NCI-H146 (cell line): ENCODE measurements at places on chromosomes 5 and 9.

- DNase-seq = peak; percentile 62
Measured at GRCh38 chr9:107131108-107131799, 151.8 kb upstream of the RAD23B start.

DNA sequence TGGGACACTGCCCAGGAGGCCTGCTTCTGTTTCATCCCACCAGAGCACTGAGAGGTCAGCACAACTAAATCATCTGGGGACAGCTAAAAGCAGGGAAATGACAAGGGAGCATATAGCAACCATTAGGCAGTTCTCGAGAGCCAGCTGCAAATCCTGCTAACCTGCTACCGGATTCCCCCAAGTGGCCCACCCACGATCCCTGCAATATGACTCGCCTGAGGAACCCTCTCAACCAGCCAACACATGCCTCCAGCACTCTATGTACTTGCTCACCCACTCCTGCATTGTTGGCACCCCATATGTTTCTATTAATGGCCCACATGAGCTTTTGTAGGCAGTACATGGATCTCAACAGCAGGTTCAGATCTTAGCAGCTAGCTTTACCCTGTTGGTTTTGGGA lies 326.0 kb downstream of the GABRG2 start:
- no peak for DNase-seq

GRCh38 chr9:72485821-72486593 lies 35.4 kb upstream of the TMC1 start:
- no peak for DNase-seq

DNA sequence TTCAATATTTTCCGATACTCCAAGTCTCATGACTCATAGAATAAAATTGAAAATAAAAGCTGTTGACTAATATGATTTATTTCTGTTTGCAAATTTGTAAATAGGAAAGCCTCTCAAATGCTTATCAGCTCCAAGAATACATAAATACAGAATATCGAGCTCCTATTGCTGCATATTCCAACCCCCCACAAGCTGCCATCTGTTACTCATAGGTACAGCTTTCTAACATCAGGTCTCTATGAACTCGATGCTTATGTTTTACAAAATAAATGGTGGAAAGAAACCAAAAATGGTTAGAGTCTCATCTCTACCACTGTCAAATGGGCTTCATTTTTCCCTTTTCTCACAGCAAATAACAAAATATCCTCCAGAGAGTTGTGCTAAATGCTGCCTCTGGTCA lies 631.6 kb upstream of the CDH18 start:
- DNase-seq = no peak

DNA sequence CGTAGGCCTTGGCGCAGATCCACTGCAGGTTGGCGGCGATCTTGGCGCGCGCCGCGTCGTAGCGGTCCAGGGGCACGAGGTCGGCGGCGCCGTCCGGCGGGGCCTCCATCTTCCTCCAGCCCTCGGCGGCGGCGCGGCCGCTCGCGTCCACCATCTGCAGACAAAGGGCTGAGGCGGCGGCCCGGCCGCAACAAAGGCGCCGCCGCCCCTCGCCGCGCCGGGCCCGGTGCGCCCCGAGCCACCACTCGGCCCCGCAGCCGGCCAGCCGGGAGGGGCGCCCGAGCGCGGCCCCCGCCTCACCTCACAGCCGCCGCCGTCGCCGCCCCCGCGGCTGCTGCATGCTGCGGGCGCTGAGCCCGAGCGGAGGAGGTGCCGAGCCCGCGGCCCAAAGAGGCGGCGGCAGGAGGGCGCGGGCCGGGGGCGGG lies 328 bp downstream of the CAMSAP1 start:
- peak; percentile 52 for DNase-seq

GRCh38 chr9:95605816-95606488 lies 89.2 kb upstream of the PTCH1 start:
- no peak for DNase-seq

GRCh38 chr5:169343766-169344165 lies 42.8 kb upstream of the SLIT3 start:
- DNase-seq = no peak

DNA sequence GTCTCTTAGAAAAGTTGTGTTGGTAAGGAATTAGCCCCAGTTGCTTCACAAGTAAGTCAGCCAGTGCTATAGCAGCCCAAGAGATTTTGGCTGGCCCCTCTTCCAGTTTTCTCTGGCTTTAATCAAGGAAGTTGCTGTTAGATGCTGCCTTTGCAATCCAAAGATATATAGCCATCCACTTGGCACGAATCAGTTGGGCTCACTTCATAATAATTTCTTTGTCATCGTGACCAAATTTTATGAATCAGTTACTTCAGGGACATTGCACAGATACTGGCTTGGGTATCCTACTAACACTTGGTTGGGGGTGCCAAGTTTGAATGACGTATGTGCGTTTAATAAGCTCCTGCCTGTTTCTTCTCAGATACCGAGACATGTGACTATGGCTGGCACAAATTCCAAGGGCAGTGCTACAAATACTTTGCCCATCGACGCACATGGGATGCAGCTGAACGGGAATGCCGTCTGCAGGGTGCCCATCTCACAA lies 81.5 kb downstream of the VCAN start:
- DNase-seq = no peak

DNA sequence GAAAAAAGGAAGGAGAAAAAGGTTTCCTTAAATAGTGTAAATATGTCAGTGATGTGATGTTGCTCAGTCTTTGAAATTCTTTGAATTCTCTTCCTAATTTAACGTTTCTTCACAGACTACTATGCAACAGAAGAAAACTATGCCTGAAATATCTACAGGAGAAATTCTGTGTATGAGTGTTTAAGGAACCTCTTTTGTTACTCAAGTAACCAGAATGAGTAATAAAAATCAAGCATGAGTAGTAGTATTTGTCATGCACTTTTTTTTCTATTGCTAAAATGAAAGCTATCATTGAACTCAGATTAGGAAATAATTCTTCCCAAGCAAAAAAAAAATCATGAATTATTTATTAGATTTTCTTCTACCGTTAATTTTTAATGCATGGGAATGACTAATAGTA lies 20.3 kb upstream of the THG1L start:
- DNase-seq = no peak

DNA sequence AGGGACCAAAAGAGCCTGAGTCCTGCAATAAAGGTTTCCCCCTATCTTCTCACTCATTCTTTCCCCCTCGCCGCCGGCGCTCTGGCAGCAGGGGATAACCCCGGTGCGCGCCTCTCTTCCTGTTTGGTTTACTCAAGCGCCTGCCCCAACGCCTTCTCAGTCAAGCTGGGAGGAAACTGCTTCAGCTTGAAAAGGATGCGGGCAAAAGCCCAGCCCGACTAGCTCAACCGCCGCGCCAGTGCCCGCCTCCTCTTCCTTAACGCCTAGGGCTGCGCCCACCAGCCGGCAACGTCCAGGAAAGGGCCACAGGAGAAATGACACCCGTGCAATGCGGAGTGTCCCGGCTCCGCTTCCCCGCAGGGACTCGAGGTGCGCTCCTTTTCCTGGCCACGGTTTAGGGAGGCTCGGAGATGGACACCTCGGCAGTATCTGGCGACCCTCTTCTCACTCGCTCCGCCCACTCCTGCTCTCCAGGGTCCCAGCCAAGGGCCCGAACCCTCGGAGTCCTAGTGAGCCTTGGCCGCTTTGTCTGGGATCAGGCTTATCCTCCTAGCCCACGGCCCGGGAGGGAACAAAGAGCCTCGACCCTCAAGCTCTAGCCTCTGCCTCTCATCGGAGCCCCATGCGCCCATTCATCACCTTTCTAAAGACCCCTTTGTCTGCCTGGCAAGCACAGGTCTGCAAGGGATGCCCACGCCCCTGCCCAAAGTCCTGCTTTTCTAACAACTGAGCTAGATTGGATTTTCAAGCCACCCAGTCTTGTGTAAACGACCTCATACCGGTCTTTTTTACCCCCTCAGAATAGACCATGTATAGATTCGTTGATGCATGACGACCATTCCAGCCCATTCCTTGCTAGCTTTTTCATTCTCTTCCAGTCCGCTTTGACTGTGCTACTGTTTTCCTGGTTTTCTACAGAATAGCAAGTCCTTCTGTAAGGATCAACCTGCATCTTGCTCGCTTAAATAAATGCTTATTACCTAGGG lies 2.0 kb downstream of the ST8SIA4 start:
- peak; percentile 53 for DNase-seq

GRCh38 chr5:56822981-56823380 lies 7.6 kb downstream of the MAP3K1 start:
- DNase-seq = no peak

DNA sequence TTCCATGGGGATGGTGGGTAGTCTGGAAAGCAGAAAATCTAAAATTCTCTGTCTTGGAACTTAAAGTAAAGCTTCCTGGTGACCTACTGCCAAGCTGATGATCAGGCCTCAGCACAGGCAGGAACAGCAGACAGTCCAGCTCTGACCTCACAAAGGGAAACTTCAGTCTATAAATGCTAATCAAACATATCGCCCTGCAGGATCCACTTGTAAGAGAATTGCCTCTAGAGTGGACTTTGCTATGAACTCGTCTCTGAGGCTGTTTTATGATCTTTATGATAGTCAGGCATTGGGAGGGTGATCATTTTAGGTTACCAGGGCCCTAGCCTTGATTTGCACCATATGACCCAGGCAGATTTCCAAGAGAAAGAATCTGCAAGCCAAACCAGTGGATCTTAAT lies 67.6 kb upstream of the SELENOP start:
- no peak for DNase-seq

GRCh38 chr9:122033775-122034373 lies 59.2 kb downstream of the TTLL11 start:
- DNase-seq = no peak

DNA sequence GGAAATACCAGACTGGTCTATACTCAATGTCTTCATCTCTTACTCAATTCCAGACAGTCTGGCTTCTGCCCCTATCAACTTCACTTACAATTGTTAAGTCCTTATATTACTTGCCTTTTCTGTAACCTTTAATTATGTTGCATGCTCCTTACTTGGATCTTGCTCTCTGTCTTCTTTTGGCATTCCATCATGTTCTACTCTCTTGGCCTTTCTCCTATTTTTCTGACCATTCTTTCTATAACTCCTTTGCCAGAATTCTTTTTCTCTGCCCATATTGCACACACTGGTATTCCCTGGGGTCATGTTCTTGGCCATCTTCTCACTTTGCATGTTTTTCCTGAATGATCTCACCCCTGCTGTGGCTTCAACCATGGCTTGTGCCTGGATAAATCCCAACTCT lies 209.8 kb upstream of the ZNF462 start:
- DNase-seq = no peak

DNA sequence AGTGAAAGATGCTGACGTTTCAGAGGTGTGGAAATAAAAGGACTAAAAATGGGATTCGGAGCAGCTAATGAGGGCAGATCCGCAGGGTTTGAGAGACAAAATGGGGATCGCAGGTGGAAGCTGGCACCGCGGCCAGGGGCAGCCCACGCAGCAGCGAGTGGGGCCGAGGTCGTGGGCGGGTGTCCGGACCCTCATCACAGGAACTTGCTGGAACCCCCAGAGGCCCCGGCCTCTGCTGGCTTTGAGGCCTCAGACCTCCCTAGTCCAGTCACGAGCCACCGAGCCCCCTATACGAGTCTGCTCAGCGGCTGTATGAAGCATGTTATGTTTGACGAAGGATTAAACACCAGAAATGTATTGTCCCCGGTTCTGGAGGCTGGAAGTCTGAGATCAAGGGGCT lies 45.8 kb upstream of the FCN1 start:
- no peak for DNase-seq

- DNase-seq = no peak
Measured at GRCh38 chr5:115460472-115460871, 84.1 kb downstream of the FEM1C start.
